DMS79 treated with DMSO at 0.1 percent for 48 hours (cell line): ENCODE measurements at places on chromosomes 4 and X.

- DNase-seq = no peak
Measured at GRCh38 chr4:44210750-44211149, 237.9 kb downstream of the KCTD8 start.

GRCh38 chr4:185536411-185536709, 1.1 kb upstream of the PDLIM3 start:
- DNase-seq = peak; percentile 2

DNA sequence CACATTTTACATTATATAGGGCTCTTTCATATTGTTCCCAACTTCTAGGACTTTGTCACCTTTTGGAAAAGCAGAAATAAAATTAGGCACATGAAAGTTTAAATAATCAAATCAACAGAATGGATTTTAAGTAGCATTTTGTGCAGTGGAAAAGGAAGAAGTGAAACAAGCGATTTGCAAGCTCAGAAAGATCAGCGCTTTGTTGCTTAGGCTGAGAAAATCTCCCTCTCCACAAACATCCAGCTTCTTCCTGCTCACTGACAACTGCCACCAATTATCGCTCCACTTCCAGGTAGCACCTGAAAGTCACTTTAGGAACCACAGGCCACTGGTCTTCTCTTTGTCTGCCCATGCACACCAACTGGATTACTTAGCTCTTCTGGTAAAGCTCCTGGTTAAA, 2.0 kb upstream of the PDK3 start:
- no peak for DNase-seq

DNA sequence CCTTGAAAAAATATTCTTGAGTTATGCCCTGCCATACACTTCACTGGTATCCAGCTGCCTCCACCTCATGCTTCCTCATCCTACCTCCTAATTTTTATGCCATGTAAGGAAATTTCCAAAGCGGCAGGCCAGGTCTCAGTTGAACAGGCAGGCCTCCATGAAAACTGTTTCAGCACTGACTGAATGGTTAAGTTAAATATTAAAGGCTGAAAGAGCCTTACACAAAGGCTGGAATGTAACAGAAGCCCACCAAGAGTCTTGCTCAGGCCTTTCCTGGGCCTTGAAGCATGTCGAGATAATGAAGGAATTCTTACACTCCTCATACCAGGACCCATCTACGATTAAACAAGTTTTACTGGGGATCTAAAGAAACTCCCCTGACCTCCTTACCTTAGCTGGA, 359.6 kb upstream of the NOCT start:
- DNase-seq = no peak

GRCh38 chrX:63761639-63762038, 23.4 kb downstream of the ARHGEF9 start:
- DNase-seq = no peak

DNA sequence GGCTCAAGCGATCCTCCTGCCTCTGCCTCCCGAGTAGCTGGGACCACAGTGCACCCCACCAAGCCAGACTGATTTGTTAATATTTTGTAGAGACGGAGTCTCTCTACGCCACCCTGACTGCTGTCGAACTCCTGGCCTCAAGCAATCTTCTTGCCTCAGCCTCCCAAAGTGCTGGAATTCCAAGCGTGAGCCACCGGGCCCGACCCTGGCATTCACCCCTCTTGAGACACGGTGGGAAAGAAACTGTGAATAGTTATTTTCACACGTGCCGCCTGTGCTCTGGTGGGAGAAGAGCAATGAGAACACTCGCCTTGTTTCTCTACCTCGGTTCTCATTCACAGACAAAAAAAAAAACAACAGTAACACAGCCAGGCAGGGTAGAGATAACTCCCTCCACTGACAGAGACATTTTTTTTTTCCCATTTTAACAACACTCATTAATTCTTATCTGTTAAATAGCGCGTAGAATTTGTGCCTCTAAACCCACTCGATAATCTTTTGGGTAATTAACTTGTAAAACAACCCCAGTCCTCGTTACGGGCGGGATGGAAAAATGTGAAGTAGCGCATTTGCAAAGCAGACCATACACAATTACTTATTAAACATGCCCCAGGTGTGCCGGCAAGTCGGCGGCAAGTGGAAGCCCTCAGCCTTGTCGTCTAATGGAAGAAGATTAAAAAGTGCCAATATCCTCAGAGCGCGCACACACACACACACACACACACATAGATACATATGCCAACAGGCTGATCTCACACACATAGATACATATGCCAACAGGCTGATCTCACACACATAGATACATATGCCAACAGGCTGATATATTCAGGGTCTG, 103.3 kb downstream of the DHRSX start:
- no peak for DNase-seq

DNA sequence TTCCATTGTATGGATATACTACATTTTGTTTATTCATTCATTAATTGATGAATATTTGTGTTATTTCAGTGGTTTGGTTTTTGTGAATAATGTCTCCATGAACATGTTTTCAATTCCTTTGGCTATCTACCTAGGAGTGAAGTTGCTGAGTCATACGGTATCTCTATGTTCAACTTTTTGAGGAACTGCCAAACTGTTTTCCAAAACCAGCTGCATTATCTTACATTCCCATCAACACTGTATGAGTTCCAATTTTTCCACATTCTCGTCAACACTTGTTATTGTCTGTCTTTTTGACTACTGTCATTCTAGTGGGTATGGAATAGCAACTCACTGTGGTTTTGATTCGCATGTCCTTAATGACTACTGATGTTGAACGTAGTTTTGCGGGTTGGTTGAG, 388.6 kb upstream of the MAGEB2 start:
- no peak for DNase-seq

GRCh38 chr4:186104890-186105646, 564 bp downstream of the FAM149A start:
- no peak for DNase-seq

DNA sequence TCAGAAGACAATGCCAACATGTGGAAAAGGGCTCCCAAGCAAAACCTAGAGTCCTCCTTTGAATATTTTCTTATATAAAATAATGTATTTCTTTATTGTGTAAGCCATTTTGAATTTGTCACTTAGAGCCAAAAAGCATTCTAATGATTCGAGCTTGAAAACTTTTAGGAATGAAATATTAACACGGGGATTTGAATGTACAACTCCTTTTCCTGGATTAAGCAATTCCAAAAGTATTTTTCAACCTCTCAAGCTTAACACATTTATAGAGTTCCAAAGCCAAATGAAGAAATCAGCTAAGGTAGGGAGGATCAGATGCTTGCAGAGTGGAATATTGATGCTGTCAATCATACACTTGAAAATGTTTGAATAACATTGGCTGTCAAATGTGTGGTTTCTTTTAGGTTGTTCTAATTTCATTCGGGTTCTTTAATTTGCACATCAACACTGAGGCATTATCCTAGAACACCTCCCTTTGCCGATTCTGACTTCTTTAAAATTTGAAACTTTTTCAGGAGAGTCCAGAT, 67.2 kb upstream of the ETNPPL start:
- DNase-seq = no peak

- no peak for DNase-seq
Measured at GRCh38 chr4:141786946-141787345, 150.6 kb downstream of the IL15 start.

DNA sequence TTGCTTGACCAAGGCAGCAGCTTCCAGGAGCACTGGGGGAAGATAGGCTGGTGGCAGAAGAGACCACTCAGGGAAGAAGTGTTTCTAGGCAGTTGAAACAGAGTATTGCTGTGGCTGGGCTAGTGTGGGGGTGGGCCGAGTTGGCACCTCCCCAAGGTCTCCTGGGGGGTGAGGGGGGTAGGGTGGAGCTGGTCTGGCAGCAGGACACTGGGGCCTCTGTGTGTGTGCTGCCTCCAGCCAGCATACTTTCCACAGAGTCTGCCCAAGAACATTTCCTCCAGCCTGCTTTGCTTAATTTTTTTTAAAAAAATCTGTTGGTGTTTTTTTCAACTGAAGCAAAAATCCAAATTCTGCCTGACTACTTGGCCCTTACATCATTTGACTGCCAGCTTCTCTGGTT, 4.0 kb downstream of the ITIH6 start:
- DNase-seq = no peak

DNA sequence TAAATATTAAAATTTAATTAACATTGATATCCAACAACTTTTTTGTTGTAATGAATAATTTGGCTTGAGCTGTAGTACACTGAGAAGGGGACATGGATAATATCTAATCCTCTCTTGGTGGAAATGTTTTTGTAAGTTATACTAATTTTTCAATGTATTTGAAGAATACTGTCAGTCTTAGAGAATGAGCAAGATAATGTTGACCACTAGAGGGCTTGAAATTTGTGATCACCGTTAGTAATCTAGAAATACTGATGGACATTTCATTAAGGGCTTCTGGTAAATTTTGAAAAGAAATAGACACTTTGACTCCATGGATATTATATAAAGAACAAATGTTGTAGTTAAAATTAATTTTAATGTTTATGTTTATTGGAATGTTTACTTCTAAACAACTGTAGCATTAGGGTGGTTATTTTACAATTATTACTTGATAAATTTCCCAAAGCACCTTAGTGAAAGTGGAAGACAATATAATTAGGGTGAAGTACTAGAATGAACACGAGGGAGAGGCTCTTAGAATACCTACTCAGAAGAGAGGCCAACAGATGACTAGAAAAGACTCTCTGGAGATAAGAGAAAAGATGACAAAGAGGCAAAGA, 20.0 kb upstream of the CAMK2D start:
- no peak for DNase-seq

DNA sequence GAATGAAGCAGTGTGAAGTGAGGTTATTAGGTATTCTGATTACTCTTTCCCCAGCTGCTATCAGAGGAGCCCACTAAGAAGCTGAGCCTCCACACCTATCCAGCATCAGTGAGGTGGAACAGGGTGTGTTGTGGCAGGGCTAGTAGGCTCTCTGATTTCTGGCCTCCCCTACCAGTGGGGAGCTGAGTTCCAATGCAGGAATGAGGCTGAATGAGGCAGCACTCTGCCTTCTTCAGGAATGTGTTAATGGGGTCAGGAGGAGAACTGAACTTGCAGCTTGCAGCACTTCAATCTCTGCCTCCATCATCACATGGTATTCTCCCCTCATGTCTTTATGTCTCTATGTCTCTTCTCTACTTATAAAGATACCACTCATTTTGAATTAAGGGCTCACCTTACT, 26.9 kb downstream of the SOX3 start:
- DNase-seq = no peak

DNA sequence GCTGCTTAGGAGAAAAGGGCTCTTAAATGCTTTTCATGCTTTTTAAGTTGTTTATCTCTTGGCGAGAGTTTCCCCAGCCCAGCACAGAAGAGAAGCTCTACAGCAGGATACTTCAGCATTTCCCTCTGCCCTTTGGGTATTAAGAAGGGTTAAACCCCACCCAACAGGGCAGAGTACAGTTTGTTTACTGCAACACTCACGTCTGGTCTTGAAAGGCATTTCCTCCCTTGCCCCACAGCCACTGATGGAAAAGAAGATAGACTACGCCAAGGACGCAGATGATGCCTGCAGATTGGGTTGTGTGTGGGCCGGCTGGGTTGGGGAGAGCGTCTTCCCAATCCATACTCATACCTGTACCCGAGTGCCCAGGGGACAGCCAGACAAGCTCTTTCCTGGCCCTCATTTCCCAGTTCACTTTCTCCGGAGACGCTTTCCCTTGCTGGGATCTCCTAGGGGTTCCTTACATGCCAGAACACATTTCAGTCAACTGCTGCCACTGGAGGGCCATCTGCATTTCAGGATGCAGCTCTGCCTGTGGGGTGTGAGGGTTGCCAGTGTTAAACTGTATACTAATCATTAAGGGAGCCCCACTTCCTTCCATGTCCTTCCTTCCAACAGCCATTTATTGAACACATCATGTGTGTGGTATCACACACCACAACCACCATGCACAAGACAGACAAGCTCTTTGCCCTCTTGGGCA, 96.5 kb upstream of the DHX15 start:
- DNase-seq = peak; percentile 10

- DNase-seq = no peak
Measured at GRCh38 chr4:84146300-84146959, 352.7 kb downstream of the NKX6-1 start.

DNA sequence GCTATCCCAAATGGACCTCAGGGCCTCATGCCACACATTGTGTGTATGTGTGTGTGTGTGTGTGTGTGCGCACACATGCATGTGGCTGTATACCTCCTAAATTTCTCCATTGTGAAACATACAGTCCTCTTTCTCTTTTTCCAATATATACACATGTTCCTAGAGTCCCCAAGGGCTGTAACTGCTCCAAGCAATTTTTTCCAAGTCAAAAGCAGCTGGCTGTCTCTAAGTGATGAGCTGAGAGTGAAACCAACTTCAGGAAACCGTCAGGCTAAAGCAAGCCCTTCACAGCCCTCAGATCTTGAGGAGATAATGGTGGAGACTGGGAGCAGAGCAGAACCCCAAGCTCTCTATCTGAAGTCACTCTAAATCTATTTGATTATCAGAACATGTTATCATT, 496.1 kb upstream of the DIPK2B start:
- DNase-seq = no peak

GRCh38 chrX:10932842-10933440, 178.2 kb upstream of the HCCS start:
- DNase-seq = no peak

DNA sequence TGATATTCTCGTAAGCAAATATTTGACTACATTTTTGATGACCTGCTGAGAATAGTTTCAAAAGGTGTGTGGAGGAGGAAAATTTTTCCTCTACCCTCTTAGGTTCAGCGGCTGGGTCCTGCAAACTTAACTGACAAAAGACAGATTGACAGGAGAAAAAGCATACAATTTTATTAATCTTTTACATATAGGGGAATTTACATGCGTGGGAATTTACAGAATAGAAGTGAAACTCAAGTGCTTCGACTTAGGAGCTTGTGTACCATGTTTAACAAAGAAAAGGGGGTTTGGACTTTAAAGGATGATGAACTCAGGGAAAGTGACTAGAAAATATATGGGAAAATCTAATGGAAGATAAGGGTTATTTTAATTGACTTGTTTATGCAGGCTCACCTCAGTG, 2.5 kb downstream of the HERC6 start:
- DNase-seq = no peak

- no peak for DNase-seq
Measured at GRCh38 chr4:52572936-52573485, 86.1 kb downstream of the USP46 start.

DNA sequence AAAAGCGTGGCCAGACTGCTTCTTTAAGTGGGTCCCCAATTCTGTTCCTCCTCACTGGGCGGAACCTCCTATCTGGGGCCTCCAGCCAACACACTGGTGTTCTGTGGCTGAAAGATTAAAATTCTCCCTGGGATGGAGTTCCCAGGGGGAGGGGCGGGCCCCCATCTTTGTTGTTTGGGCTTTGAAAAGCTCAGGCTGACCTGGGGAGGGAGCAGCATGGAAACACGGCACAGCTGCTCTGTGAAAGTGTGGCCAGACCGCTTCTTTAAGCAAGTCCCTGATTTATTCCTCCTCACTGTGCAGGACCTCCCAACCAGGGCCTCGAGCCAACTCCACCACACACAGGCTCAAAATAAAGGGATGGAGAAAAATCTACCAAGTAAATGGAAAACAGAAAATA, 219.5 kb downstream of the TMEM47 start:
- no peak for DNase-seq

- no peak for DNase-seq
Measured at GRCh38 chr4:73152893-73153292, 83.4 kb upstream of the COX18 start.

- DNase-seq = no peak
Measured at GRCh38 chrX:12906046-12906761, at the start of gene TLR8. Gene TLR8 (plus strand): TSS chrX:12906620. CDS start chrX:12906707, 87 bp downstream.
